ENCODE measurements at places on chromosomes 3 and 15.

GRCh38 chr15:36961956-36962355, 138.4 kb downstream of the MEIS2 start:
- no peak for DNase-seq

DNA sequence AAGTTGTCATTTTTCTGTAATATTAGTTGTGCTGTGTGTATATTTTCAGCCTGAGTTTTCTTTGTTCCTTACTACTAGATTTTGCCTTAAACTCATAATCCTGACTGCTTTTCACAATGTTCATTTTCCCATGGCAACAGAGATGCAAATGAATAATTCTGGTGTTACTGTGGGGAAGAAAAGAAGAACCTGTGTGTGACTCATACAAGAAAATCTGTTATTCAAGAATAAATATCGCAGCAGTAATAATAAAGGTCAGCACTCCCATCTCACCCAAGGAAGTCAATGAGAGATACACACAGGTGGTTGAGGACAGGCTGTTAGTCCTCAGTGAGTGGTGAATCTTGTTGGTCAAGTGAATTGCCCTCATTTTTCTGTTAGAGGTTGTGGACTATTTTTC, 656.6 kb upstream of the NAALADL2 start:
- DNase-seq, result no peak

- no peak for DNase-seq
These were observed 820.1 kb upstream of the EPHA6 start for GRCh38 chr3:95994338-95994737.

DNA sequence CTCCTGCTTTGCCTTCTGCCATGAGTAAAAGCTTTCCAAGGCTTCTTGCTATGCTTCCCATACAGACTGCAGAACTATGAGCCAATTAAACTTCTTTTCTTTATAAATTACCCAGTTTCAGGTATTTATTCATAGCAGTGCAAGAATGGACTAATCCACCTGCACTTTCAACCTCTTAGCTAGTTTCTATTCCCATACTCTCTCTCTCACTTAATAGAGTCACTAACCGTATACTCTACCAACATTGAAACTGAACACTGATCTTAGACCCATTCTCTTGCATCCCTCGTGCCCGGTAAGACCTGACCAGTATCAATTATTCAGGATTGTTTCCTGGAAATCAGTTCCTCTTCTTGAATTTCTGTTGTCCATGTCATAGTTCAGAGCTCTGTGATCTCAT, 92.7 kb upstream of the TMC3 start:
- no peak for DNase-seq

GRCh38 chr3:178551916-178552321, 15.7 kb downstream of the KCNMB2 start:
- no peak for DNase-seq

- DNase-seq, result no peak
These were observed 10.9 kb downstream of the GPD1L start for GRCh38 chr3:32117320-32117719.

- no peak for DNase-seq
These were observed 242.8 kb upstream of the GBE1 start for GRCh38 chr3:82004266-82004665.

DNA sequence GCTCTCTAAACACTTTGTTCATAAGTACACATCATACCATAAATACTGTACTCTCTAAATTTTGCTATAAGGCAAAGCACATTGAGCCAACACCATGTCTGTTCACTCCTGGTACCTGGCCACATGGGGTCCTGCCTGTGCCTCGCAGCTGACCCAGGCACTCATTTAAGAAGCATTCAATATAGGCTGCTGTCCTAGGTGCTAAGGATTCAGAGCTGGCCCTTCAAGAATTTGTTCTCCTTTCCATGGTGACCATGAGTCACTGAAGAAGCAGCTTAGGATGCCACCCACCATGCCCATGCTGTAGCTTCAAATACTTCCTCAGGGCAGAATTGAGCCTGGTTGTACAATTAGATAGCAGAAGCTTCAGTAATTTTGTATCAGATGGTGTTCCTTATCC, 119.2 kb upstream of the ZBED2 start:
- no peak for DNase-seq

DNA sequence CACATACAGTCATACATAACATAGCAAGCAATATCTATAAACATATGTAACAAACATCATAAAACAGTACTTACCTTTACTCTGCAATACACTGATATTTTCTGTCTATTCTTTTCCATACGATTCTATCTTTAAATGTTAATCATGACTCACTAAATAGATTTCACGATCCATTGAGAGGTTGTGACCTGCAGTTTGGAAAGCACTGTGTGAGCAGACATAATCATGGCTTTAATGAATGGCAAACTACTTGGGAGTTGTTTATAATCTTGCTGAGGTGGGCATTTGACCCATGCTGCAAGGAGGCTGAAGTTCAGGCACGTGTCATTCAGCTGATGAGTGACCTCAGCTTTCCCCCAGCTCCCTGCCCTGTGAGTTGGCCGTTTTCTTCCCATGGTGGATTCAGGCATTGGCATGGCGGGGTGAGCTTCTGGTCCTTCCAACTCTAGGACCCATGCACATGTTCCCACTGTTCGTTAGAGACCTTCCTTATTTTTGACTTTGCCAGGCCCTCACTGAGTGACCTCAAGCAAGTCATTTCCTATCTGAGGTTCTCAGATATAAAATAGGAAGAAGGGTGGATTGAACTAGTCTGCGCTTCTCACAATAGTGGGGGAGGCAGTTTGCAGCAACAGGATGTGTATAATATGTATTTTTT, 41.7 kb downstream of the PAQR5 start:
- DNase-seq, result no peak

DNA sequence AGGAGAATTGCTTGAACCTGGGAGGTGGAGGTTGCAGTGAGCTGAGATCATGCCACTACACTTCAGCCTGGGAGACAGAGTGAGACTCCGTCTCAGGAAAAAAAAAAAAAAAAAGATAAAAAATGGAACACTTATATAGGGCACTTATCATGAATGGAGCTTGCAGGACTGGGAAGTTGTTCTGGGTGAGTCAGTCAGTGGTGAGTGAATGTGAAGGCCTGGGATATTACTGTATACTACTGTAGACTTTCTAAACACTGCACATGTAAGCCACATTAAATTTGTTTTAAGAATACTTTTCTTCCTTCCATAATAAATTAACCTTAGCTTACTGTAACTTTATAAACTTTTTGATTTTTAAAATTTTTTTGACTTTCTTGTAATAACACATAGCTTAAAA, 59.8 kb downstream of the SFMBT1 start:
- no peak for DNase-seq

DNA sequence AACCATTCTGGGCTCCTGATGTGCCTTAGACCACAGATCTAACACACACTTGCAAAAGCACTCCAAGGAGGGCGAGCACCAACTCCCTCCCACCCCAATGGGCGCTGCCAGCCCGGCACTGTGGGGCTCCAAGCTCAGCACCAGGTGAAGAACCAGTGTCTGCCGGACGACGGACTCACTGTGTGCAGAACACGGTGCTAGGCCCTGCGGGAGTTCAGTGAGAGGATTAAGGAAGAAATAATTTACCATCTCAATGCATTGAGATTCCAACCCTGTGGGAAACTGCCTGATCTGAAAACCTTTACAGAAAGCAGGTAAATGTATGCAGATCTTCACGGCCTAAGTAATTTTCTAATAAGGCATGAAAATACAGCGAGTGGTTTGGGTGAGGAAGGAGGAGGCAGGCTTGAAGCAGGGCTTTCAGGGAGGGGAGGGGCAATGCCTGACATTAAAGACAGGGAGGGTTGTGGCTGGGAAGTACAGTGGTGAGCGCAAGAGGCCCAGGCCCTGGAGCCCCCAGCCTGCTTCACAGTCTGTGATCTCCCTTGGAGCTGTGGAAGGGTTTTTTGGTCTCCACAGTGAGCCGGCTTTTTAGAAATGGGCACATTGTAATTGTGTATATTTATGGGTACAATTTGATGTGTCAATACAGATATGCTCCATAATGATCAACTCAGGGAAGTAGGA, 35.6 kb upstream of the CHRNB4 start:
- DNase-seq, result no peak

DNA sequence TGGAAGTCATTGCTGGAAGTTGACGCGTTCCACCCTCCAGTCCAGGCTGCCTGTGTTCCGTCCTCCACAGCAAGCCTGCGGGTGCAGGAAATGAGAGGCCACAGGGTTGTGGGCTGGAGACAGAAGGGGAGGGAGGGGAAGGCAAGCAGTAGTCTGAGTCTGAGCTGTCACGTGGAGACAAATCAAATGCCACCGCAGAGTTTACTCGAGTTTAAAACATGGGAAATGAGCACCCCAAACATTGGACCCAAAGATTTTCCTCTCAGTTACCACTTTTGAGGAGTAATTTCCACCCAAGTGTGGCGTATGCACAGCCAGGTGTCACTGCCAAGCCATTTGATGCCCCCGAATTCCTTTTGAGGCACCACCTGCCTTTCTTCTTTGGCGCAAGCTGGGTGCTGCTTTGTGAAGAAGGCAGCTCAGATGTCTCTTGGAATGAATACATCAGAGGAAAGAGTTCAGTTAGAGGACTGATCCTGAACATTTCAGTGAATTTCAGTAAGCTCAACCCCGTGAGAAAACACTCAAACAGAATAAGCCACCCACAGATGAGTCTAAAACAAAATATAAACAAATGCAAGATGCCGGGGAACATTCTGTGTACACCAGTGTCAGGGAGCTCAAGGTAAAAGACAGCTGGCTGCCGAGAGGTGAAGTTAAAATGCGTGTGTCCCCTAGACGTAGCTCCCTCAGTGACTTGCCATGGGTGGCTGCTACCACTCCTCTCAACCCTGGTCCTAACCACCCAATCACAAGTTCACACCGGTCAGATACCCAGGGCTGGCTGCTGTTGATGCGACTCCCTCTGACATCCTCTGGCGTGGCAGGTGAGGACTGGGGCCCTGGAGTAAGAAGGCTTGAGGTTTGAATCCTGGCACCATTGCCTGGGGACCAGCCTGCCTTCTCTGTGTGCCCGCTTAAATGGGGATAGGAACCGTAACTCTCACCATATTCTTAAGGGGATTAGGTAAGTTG, 203.8 kb downstream of the UACA start:
- DNase-seq, result peak; percentile 74

- peak; percentile 55 for DNase-seq
These were observed 880 bp downstream of the PPP4R2 start for GRCh38 chr3:72997421-72997961.

DNA sequence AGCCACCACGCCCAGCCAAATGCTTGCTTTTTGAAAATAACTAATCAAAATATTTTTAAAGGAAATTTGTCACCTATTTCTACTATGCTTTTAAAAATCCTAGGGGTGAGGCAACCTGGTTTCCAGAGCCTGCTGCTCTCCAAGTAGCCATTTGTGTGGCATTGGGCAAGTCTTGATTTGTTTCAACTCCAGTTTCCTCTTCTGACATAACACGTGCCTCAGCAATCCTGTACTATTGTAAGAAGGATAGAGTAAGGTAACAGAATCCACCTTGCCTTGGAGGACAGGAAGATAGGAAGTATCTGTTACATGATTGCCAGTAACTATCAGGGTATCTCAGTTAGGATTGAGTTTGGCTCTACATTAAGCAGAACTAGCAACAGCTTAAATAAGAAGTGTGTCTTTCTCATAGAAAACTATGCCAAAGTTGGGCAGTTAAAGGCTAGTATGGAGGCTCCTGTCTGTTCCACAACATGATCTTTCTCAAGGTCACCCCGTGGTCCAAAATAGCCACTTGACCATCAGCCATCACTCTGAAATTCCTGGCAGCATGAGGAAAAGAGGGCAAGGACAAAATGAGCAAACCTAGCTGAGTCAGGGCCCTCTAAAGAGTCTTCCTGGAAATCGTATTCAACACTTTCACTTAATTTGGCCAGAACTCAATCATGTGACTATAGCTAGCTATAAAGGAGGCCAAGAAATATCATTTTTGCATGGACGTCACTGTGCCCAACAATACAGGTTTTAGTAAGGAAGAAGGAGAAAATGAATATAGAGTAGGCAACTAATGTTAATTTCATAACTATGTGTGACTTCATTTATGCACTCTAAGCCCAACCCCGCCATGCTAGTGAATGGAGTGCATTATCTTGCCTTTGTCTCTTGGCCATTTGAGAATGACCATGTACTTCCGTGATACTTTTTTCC, 66.1 kb downstream of the HMG20A start:
- DNase-seq, result no peak

GRCh38 chr3:184338511-184338945, 1.1 kb downstream of the FAM131A start:
- DNase-seq, result peak; percentile 85

DNA sequence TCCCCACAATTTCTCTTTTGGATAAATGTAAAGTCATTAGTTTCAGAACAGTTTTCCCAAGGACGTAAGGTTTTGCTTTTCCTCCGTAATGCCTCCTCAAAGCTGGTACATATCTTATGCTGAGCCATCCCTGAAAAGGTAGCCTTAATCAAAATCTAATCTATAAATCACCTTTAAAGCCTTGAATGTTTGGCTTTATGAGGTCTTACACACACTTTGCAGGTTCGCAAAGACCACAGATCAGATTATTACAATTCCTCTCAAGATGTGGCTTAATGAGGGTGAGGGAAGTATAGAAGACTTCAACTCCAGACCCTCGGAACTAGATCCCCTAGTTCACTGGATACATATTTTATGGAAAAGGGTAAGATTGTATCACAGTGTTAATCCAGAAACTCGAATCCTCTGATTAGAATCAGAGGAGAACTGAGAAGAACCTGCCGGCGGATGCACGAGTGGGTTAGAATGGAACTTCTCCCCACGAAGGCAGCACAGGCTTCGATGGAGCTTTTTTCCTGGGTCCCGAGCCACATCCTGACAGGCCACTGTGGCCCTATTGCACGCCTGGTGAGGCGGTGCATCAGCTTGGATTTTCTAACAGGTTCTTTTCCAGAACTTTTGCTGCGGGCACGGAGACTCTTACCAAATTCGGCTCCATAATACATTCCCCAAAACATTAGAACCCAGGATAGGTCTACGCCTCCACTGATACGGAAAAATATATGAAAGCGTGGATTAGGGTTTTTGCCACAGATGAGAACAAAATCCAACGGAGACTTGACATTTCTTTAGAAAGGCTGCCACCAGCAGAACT, 1.2 kb downstream of the CTXND1 start:
- DNase-seq, result no peak

- DNase-seq, result no peak
These were observed 25.3 kb upstream of the HRH1 start for GRCh38 chr3:11128682-11129632.

DNA sequence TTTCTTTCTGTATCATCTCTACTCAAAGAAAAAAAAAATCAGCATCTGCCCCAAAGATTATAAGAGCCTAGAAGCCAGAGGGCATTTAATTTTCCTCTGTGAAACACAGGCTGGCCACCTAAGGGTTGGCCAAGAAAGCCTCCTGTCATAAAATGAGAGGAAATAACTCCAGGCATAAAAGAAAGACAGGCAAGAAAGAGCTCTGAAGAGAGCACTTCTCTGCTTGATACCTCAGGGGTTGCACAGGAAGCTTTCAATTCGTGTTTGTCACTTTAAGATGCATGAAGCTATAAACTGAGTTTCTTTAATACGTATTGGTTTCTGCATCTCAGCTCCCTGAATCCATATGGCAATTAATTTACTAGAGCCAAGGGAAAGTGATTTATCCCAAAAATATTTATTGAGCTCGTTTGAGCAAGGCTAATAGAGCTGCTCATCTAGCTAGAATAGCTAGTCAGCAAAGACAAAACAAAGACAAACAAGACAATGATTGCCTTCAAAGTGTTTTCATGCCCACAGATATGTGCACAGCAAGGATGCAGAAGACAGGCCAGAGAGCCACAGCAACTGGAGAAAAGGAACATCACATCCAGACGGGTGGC, 35.5 kb downstream of the ATP8B4 start:
- DNase-seq, result no peak
